Breast epithelium (tissue), 4 donors: ENCODE measurements at places on chromosomes 12 and 14. TPM values are rescaled to one million over a fixed set of nuclear protein-coding genes. Genes with fewer than 3 reads are reported as not detected.

DNA sequence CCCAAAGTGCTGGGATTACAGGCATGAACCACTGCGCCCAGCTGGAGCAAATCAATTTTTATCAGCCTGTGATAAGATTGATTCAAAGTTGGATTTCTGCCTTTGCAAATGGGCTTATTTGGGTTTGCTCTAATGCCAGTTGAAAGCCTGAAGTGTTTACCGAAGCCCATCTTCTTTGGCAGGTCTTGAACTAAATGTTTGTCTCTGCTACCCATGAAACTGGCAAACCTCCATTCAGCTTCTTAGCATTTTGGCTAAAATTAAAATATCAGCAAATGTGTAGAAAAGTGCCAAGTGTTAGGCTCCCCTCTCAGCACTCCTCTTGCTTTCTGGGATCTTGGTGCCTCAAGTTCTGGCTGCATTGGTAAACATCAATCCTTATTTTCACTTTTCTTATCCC, 61.5 kb downstream of the MGAT4C start:
- no peak for DNase-seq
- H3K4me3 ChIP-seq = no peak overlapping the region
- H3K27me3 ChIP-seq = no peaks in the 10 kb centered on the region
- no peak overlapping the region for H3K27ac ChIP-seq

Gene CFAP73
- total RNA-seq = not detected

Gene RTN1
- 17.7 TPM for total RNA-seq

DNA sequence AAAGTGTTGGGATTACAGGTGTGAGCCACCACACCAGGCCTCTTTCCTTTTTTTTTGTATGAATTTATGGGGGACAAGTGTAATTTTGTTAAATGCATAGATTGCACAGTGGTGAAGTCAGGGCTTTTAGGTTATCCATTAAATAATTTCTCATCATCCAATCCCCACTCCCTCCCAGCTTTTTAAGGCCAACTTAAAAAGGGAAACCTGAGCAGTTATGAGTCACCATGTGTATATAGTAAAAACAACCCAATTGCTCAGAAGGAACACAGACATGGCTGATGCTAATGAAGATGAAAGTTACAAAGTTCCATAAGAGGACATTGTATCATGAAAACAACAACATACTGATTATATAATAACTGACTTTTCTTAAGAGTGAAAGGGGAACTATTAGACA, 25.6 kb upstream of the ARID2 start:
- no peak for DNase-seq
- H3K4me1 ChIP-seq = no peaks in the 10 kb centered on the region
- H3K27me3 ChIP-seq = no peaks in the 10 kb centered on the region
- no peak overlapping the region for H3K4me3 ChIP-seq
- no peaks in the 10 kb centered on the region for H3K36me3 ChIP-seq

Gene MOK
- total RNA-seq = 29.0 TPM

DNA sequence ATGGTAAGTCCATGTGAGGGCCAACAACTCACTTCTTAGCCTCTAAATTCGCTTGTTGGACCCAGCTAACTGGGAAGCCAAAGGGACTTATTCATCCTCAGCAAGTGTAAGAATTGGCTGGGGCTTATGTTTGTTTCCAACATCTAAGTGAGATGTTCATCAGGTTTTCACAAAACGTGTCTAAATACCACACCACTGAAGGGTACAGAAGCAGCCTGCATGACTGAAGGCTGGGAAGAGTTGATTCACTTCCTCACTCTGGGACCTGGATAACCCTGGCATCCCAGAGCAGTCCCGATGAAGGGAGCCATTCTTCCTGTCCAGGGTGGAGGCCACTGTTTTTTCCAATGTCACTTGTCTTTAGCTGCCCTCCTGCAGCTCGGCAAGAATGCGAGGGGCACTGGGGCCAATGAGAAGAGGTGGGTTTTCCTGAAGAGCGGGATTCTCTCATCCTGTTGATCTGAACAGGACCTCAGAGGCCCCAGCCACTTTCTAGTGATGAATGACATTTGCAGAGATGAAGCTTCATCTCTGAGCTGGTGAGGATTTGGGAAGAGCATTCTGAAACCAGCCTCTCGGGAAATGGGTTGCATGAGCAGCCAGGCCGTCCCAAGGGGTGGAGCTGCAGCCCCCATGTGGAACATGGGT, 12.2 kb upstream of the COL2A1 start:
- no peak overlapping the region for H3K4me3 ChIP-seq
- DNase-seq = no peak
- H3K4me1 ChIP-seq = no peaks in the 10 kb centered on the region
- no peaks in the 10 kb centered on the region for H3K36me3 ChIP-seq

DNA sequence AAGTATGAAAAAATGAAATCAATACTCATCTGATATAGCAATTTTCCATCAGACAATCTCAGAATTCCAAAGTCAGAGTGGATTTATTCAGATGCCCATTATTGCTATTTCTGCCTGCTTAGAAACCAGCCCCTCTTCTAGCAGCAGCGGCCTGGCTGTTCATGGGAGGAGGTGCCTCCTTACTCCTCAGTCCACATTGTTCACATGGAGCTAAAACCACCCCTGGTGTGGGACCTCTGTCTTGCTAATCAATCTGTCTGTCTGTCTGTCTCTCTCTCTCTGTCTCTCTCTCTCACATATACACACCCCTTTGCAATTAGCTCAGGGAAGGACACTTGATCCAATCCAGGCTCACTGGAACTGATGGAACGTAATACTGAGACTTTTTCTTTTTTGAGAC, 176.1 kb downstream of the APAF1 start:
- no peak overlapping the region for H3K27ac ChIP-seq
- DNase-seq = no peak
- no peaks in the 10 kb centered on the region for H3K36me3 ChIP-seq
- no peak overlapping the region for H3K4me3 ChIP-seq
- no peaks in the 10 kb centered on the region for H3K4me1 ChIP-seq
- no peaks in the 10 kb centered on the region for H3K27me3 ChIP-seq

GRCh38 chr14:24857277-24857676, 192.7 kb downstream of the STXBP6 start:
- H3K4me3 ChIP-seq = no peak overlapping the region
- H3K27me3 ChIP-seq = no peaks in the 10 kb centered on the region
- no peaks in the 10 kb centered on the region for H3K36me3 ChIP-seq
- no peak for DNase-seq
- H3K27ac ChIP-seq = no peak overlapping the region

Gene FAM186B
- 0.59 TPM for total RNA-seq

GRCh38 chr12:93379326-93379980, 1.7 kb downstream of the NUDT4 start:
- peaks cover 16% of the 10 kb centered on the region for H3K4me1 ChIP-seq
- no peaks in the 10 kb centered on the region for H3K27me3 ChIP-seq
- H3K4me3 ChIP-seq = peak overlapping the region; percentile 94
- peak overlapping the region; percentile 97 for H3K27ac ChIP-seq
- H3K36me3 ChIP-seq = no peaks in the 10 kb centered on the region
- DNase-seq = no peak

DNA sequence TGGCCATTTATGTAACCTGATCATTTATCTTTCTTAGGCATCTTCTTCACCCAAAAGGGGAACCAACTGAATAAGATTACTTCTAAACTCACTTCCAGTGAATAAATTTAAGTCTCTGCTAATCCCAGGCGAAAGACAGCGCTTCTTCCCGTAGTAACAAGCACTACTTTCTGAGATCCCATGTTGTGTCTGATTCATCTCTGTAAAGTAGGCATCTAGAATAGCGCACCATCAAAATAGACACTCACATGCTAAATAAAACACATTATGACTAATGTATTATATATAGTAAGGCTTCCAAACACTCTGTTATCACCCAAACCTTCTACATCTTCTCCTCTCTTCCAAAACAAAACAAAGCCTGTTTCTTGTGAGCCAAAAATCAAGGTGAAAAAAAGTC, 15.1 kb downstream of the GTF2A1 start:
- H3K4me3 ChIP-seq = no peak overlapping the region
- H3K27me3 ChIP-seq = no peaks in the 10 kb centered on the region
- H3K27ac ChIP-seq = no peak overlapping the region

Gene WDR20
- 24.6 TPM for total RNA-seq

- peaks cover 13% of the 10 kb centered on the region for H3K4me1 ChIP-seq
- peak overlapping the region; percentile 97 for H3K27ac ChIP-seq
- no peaks in the 10 kb centered on the region for H3K36me3 ChIP-seq
- no peak overlapping the region for H3K4me3 ChIP-seq
- DNase-seq = no peak
These were observed 40.7 kb downstream of the CORO1C start for GRCh38 chr12:108690542-108691174.

DNA sequence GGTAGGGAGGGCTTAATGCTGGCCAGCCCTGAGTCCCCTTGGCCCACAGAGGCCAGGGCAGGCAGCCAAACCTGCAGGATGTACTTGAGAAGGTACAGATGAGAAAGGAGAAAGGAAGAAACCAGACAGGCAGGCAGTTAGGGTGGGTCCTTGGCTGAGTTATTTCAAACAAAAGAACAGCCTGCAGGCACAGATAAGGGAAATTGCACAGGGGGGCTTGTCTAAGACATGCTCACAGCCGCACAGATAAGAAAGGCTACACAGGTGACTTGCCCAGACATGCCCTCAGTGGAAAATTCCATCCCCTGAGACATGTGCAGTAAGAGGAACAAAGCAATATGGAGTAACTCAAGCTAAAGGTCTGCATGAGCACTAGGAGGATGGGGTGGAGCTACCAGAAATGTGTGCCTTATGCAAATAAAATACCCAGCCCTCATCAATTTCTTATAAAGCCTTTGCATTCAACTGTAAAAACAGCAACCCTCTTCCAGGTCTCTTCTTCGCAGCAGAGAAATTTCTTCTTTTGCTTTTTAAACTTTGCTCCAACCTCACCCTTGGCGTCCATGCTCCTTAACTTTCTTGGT, 158.2 kb upstream of the RGS6 start:
- DNase-seq = no peak
- H3K4me3 ChIP-seq = no peak overlapping the region
- H3K27ac ChIP-seq = no peak overlapping the region
- H3K27me3 ChIP-seq = no peaks in the 10 kb centered on the region
- H3K4me1 ChIP-seq = no peaks in the 10 kb centered on the region

- no peak overlapping the region for H3K4me3 ChIP-seq
- H3K36me3 ChIP-seq = no peaks in the 10 kb centered on the region
- DNase-seq = no peak
- no peaks in the 10 kb centered on the region for H3K27me3 ChIP-seq
These were observed 22.8 kb downstream of the PPP1R36 start for GRCh38 chr14:64572386-64573104.

DNA sequence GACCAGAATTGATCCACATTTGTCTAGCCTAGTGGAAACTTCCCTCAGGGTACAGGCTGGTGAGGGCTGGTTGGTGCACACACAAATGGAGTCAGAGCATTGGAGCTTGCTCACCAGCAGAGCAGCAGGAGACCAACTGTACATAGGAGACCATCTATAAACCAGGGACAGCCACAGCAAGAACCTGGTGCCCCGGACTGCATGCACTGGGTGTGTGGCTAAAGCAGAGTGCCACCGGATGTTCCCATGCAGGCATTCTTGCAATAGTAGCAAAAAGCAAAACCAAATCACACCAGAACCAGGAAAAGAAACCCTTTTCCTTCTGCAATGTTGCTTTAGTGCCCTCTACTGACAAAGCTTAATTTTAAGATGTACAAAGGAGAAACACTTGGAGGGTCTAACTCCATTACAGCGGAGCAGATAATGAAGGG, 136.4 kb downstream of the MDGA2 start:
- no peak overlapping the region for H3K27ac ChIP-seq
- no peaks in the 10 kb centered on the region for H3K4me1 ChIP-seq
- H3K4me3 ChIP-seq = no peak overlapping the region
- no peak for DNase-seq

DNA sequence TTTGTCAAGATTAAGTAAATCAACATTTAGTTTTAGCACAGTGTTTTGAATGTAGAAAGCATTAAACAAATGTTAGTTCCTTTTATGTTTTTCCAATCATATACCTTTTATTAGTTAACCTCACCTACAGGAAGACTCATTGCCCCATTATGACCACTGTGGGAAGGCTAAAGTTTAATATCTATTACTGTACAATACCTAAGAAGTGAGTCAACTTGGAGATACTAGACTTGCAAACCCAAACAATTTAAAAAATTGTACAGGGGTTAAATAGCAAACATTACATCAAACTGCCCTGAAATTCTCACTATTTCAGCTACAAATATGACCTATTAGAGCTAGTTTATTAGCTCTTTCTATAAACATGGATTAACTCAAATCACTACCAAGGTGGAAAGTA, 8.6 kb upstream of the G2E3 start:
- H3K4me3 ChIP-seq = no peak overlapping the region
- H3K27me3 ChIP-seq = no peaks in the 10 kb centered on the region
- H3K4me1 ChIP-seq = no peaks in the 10 kb centered on the region
- H3K27ac ChIP-seq = no peak overlapping the region
- no peak for DNase-seq
- no peaks in the 10 kb centered on the region for H3K36me3 ChIP-seq

GRCh38 chr12:6373022-6373787, 2.2 kb downstream of the SCNN1A start:
- peaks cover 24% of the 10 kb centered on the region for H3K4me1 ChIP-seq
- H3K36me3 ChIP-seq = no peaks in the 10 kb centered on the region
- no peaks in the 10 kb centered on the region for H3K27me3 ChIP-seq
- H3K4me3 ChIP-seq = peak overlapping the region; percentile 65

- DNase-seq = no peak
- no peaks in the 10 kb centered on the region for H3K4me1 ChIP-seq
- H3K4me3 ChIP-seq = no peak overlapping the region
- H3K36me3 ChIP-seq = no peaks in the 10 kb centered on the region
- H3K27me3 ChIP-seq = no peaks in the 10 kb centered on the region
These were observed 41.8 kb downstream of the KIAA0586 start for GRCh38 chr14:58469309-58469708.
